ENCODE measurements at places on chromosomes 16 and 17.

GRCh38 chr17:50931144-50931908, 65.2 kb upstream of the TOB1 start:
- no peak for DNase-seq

- DNase-seq, result no peak
Observed at GRCh38 chr17:1237471-1237870, 32.8 kb upstream of the BHLHA9 start.

DNA sequence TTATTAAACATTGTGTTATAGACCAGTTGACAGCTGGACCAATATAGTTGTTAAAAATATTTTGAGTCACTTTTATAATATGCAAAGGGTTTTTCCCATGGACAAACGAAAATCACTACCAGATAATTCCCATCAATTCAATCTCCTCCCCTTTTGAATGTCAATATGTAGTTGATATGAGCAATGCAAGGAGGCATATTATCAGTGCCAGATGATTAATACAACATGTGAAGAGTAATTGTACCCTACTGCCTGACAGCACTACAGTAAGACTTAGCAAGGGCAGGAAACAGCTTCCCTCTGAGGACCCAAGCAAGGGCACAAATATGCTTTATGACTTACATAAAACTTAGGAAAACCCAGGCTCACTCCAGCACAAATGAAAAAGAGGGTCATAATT, 17.3 kb downstream of the KANSL1 start:
- no peak for DNase-seq

- no peak for DNase-seq
Observed at GRCh38 chr16:1194665-1195392, 30.2 kb downstream of the TPSG1 start.

DNA sequence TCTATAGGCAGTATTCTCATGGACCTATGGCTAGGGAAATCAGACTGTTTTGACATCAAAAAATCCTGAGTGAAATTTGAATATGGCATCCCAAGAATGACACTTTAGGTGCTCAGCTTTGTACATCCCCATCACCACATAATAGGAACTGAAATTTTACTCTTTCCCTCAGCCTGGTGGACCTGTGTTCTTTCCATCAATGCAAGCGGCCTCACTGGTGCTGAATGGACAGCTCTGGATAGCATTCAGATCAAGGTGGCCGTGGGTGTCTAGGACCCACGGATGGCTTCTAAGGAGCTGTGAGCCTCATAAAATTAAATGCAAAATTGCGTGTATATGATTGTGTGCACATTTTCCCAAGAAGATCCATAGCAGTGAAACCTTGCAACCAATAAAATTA, 152.6 kb downstream of the MAP2K6 start:
- DNase-seq, result no peak

DNA sequence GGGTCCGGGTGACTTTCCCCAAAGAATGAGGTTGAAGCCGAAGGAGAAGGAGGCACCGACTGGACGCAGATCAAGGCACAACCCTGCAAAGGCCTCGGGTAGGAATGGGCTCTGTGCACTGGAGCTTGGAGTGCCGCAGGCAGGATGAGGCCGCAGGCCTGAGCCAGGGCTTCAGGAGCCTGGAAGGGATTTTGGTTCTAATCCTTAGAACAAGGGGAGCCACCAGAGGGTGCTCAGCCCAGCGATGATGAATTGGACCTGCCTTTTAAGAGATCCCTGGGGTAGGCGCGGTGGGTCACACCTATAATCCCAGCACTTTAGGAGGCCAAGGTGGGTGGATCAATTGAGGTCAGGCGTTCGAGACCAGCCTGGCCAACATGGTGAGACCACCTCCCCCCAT, 8.1 kb downstream of the CIBAR2 start:
- DNase-seq, result no peak

DNA sequence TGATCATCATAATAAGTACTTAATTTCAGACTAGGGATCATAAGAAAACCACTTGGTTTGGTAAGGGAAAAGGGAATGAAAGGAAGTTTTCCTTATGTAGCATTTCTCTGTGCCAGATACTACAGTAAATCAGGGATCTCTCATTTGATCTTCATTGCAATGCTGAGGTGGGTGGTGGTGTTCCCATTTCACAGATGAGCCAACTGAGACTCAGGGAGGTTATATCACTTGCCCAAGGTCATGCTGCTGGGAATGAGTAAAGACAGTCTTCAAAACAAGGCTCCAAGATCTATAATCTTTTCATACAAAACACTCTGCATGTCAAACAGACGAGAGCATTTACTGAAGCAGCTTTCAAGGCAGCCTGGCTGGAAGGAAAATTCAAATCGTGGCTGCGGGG, 124.6 kb downstream of the GP2 start:
- DNase-seq, result no peak

GRCh38 chr16:66608241-66609138, 4.0 kb downstream of the CMTM3 start:
- DNase-seq, result peak; percentile 85

GRCh38 chr17:38444151-38444550, 15.9 kb downstream of the ARHGAP23 start:
- no peak for DNase-seq

DNA sequence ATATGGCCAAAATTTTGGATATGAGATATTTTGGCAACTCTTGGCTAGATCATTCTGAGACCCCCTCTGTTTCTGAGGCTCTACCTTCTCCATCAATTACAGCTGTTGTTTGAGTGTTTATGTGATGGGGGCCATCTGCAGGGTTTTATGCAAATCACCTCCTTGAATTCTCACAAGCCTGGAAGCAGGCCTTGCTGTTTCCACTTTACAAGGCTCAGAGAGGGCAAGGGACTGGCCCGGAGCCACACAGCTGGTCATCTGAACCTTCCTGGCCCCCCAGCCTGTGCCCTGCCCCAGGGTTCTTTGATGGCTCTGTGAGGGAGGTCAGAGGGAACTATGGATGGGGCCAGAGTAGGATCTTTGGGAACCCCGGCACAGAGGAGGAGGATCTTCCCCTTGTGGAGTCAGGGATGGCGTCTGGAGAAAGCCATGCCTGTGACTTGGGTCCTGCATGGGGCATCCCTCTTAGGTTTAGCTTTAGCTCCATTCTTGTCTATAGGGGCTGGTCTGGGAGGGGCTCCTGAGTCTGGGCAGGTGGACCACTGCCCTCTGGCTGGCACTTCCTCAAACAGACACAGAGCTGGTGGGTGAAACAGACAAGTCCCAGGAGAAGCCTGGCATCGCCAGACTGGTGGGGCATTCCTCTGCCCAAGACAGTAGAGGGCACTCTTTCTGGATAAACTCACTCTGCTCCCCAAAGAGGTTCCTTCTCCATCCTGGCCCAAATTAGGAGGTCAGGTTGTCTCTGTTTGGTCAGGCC, 26.2 kb downstream of the IL21R start:
- DNase-seq, result no peak

DNA sequence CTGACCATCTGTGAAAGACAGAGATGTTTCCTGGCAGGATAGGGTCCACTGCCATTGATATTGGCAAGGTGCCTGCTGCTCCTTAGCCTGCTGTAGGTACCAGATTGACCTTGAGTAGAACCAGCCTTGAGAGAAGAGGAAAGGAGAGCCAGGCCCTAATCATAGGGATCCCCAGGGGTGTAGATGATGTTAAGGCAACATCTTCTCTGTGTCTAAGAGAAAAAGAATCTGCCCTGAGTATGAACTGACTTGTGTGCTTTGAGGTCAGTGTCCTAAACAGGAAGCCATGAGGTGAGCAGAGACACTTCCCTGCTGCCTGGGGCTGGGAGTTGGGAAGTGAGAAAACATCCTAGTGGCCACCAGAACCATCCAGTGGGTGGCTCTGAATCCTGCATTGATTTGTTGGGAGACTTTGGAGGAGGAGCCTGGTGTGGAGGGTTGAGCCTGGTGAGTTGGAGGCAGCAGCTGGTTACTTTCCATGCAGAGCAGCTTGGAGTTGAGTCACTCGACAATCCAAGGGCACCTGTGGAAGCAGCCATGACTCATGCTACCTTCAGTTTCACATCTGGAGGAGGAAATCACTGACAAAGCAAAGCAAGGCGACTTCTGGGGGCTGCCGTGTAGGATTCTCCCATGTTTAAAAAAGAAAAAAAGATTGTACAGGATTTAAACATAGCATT, 47.8 kb downstream of the BMERB1 start:
- no peak for DNase-seq

- no peak for DNase-seq
Observed at GRCh38 chr17:69711541-69711940, 297.0 kb downstream of the MAP2K6 start.

GRCh38 chr17:32006957-32007462, at the start of gene LRRC37B:
LRRC37B (plus strand) TSS chr17:32007383; CDS start chr17:32021393, 14,010 bp downstream.
- DNase-seq, result peak; percentile 80

GRCh38 chr17:16322636-16323035, 30.6 kb downstream of the CENPV start:
- no peak for DNase-seq

- DNase-seq, result no peak
Observed at GRCh38 chr17:8683355-8683754, 52.8 kb upstream of the MYH10 start.

DNA sequence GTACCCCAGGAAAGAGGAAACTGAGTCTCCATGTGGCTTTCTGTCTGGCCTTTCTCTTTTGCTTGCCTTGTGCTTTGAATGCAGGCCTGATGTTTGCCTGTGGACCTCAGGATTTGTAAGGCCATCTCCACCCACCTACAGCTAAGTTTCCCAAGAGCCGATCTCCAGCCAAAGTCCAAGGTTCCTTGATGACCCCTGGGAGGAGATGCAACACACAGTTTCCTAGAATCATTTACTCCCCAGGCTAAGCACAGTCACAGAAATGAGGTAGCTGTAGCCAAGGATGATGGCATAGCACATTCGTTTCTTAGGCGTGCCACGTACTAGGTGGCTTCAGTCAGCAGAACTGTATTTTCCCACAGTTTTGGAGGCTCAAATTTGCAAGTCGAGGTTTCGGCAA, 595.4 kb downstream of the MAF start:
- no peak for DNase-seq

- DNase-seq, result peak; percentile 42
Observed at GRCh38 chr16:9755081-9755480, 427.1 kb downstream of the GRIN2A start.

- DNase-seq, result no peak
Observed at GRCh38 chr17:14299280-14300141, 1.4 kb upstream of the HS3ST3B1 start.

DNA sequence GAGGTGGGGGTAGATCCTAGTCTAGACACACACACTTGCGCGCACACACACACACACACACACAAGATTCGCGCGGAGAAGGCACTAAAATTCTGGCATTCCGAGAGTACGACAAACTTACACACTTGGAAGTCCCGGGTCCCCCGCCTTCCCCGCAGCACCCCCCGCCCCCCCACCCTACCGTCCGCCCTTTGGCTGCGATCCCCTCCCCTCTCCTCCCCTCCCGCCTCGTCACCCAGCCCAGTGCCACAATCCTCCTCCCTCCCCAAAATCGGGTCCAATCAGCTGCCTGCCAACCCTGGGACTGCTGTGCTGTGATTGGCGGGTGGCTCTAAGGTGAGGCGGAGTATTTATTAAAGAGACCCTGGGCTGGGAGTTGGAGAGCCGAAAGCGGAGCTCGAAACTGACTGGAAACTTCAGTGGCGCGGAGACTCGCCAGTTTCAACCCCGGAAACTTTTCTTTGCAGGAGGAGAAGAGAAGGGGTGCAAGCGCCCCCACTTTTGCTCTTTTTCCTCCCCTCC, at the start of gene SOX9:
Gene SOX9, plus strand, starts transcription at position 379 of the 522 bp plus-strand sequence. CDS start 372 bp downstream, outside the sequence.
- peak; percentile 92 for DNase-seq

DNA sequence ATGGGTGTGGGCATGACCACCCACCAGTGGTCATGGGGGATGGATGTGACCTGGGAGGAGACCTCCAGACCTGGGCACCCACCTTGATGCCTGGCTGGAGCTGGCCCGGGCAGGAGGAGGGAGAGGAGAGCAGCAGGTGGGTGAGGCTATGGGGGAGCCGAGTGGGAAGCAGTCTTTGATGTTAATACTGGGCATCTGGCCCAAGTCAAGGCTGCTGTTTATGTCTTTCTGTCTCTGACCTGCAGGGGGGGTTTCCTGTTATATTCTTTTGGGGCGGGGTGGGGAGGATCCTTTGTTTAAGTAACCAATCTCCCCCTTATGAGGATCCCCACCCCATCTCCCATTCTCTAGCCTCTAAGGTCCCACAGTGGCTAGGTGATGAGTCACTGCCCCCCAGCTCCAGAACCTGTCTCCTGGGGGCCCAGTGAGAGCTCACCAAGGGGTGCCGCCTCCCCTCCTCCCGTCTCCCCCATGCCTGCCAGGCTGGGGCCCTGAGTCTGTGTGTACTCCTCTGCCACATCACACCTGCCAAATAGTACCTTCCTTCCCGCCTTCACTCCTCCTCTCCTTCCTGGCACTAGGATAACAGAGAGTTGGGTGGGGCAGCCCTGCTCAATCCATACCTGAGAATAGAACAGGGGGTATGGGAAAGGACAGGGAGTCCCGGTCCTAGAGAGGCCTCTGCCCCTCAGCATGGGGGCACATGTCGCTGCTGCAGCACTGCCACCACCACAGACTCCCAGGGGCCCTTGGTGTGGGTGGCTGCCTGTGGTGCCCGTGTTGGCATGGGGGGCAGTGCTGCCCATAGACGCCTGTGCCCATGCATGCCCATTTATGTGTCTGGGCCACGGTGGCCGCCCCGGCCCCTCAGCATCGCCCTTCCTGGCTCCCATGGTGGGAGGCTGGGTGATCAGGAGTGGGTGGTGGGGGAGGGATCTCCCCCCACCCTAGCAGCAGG, 7.3 kb downstream of the THRA start:
- no peak for DNase-seq
